ENCODE measurements at places on chromosomes 11 and 22. TPM values are rescaled to one million over a fixed set of nuclear protein-coding genes. Genes with fewer than 3 reads are reported as not detected.

DNA sequence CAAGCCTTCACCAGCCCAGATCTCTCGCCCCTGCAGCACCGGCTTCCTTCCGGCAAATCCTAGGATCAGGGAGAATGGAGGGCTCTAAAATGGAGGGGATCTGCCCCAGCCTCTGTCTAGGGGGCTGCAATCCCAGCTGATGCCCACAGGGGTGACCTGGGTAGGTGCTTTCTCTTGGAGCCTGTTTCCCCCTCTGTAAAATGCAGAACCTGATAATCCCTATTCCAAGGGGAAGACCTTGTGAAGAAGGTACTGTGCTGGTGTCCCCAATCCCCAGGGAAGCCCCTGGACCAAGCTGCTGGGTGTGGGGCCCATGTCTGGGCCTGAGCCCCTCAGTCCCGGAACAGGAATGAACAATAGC is 2.8 kb downstream of the EMID1 start:
- DNase-seq, result no peak

The ANKRD49 gene
- total RNA-seq, result 14.9 TPM

The BTBD18 gene
- not detected for total RNA-seq

The P2RX3 gene
- not detected for total RNA-seq

- DNase-seq, result no peak
Measured at GRCh38 chr11:58924230-58924629, 15.1 kb upstream of the GLYATL1 start.

GRCh38 chr11:3927129-3927796 is 71.8 kb downstream of the STIM1 start:
- no peak for DNase-seq

- DNase-seq, result no peak
Measured at GRCh38 chr11:94681852-94682251, 86.3 kb upstream of the AMOTL1 start.

The MS4A18 gene
- not detected for total RNA-seq

The OR5A1 gene
- not detected for total RNA-seq

Data from fibroblast of lung (primary cell).